ENCODE measurements at places on chromosomes 1 and 21.

DNA sequence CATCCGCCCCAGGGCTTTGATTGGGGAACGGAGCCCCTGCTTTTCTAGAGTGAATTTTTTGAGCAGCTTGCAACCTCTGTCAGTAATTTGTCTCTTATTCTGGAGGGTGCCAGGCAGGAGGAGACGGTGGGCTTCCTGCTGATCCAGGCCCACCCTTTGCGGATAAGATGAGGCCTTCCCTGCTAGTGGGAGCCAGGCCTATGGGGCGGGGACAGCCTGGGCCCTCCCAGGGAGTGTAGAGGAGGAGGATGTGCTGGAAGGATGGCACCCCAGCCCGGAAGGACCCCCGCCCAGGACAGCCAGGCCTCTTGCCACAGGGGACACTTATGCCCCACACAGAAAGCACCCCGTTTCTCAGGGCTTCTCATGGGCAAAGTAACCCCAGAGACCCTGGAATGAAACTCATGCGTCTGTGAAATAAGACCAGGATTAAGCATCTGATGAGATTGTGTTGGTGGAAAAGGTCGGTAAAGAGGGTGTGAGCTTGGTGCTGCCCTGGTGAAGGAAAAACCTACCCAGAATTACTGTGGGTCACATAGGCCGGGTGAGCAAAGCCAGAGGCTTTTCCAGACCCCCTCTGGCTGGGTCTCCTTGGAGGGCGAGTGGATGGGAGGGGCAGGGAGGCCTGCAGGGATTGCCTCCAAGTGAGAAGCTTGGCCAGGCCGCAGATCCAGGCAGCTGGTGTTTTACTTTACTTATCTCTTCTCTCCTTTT is 118.7 kb downstream of the SIK1 start:
- no peak for DNase-seq

- DNase-seq, result no peak
Observed at GRCh38 chr21:29238053-29238966, 60.4 kb upstream of the BACH1 start.

DNA sequence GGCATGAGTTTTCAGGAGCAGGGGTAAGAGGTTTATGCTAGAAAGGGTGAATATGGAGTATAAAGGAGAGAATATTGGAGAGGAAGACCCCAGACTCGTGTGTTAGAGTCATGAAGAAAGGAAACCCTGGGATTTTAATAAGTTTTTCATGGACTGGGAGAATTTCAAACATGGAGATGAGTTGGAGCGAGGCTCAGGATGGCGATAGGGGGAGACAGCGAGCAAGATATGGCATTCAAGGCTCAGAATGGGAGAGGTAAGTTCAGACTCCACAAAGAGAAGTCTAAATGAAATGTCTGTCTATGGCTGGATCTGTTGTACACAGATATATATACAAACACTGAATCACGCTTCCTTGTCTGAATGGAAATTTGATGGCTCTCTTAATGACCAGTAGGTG is 92.5 kb downstream of the LRRC40 start:
- no peak for DNase-seq

GRCh38 chr1:19138331-19138730 is 71.7 kb downstream of the UBR4 start:
- no peak for DNase-seq

DNA sequence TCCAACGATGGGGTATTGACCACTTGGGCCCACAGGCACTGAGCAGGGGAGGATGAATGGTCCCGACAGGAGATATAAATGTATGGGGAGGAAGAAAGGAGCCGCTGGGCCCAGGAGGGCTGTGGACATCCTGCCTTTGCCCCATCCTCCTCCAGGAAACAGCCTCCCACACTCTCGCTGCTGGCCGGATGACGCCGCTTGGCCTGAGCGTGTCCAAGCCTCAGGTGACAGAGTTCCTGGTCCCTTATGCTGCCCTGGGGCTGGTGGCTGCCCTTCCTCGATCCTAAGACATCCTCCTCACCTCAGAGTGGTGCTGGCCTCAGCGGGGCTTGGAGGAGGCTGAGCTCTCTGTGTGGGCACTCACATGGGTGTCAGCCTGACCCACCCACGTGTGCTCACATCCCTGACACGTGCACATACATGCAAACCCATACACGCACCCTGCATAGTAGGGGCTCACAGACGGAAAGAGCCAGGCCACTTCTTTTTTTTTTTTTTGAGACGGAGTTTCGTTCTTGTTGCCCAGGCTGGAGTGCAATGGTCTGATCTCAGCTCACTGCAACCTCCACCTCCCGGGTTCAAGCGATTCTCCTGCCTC is 5.9 kb upstream of the SERINC2 start:
- DNase-seq, result no peak

DNA sequence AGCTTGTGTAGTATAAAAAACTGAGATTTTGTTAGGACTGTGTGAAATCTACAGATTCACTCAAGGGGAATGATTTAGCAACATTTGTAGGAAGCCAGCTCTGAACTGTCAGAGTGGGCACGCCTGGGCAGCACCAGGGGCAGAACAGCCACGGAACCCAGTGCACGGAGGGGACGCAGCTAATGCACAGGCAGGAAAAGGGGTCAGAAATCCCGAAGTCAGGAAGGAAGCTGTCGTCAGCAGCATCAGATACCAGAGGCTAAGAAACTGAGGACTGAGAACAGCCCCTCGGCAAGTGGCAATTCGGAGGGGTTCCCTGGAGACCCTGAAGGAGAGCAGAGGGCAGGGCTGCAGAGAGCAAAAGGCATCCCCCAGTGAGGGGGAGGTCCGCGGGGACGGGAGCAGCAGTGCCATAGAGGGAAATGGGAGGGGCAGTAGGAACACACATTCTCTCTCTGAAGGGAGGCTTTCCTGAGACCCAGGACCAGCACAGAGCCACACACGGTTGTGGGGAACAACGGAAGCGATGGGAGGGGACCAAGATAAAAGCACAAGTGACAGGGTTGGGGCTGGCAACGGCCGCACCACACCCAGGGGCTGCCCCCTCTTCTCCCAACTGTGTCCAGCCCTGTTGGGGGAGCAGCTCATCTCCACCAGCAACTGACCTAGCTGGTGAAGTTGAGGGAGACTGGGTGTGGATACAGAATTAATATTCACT is 12.7 kb downstream of the UBE2J2 start:
- no peak for DNase-seq

GRCh38 chr1:183100361-183100974 is 77.2 kb downstream of the LAMC1 start:
- no peak for DNase-seq

DNA sequence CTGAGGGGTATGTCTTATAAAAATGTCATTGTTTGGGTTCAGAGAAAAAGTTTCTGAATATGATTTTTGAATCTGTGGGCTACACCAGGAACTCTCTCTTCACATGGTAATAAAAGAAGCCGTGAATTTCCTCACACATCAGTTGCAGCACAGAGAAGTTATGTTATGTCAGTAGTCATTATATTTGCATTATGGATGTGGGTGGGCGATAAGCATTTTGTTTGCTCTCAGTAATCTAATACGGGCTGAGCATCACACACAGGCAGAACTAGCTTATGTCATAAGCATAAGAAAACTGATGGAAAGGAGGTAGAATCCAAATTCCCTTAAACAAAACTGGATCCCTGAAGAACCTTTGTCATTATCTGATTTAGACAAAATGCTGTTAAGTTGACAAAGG is 70.8 kb downstream of the PRDM2 start:
- DNase-seq, result no peak
